T47D (cell line): ENCODE measurements at places on chromosomes 12 and 14.

DNA sequence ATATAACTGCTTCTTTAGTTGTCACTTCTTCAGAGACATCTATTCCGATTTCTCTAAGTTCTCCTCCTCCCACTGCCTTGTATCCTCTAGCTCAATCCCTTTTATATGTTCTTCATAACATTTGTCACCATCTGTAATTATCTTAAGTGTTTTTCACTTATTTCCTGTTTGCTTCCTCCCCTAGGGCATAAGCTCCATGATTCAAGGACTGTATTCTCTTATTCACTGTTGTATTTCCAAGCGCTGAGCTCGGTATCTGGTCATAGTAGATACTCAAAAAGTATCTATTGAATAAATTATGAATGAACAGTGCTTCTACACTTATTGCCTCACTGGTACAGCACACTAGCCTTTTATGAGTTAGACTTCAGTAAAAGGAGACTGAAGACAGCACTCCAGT lies 109.0 kb upstream of the TMPO start:
- DNase-seq, result no peak

- no peak for DNase-seq
Observed at GRCh38 chr14:91964724-91965123, 17.2 kb upstream of the FBLN5 start.

DNA sequence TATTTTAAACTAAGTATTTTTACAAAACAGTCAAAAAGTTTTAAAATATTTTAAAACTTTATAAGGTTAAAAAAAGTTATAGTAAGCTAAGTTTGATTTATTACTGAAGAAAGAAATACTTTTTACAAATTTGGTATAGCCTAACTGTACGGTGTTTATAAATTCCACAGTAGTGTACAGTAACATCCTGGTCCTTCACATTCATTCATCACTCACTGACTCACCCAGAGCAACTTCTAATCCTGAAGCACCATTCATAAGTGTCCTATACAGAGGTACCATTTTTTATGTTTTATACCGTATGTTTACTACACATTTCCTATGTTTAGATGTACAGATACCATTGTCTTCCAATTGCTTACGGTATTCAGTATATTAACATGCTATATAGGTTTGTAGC lies 170.0 kb downstream of the KLHL28 start:
- no peak for DNase-seq

GRCh38 chr14:51603495-51603894 lies 48.2 kb upstream of the FRMD6 start:
- DNase-seq, result no peak

- no peak for DNase-seq
Observed at GRCh38 chr14:46057799-46058198, 593.8 kb downstream of the RPL10L start.

DNA sequence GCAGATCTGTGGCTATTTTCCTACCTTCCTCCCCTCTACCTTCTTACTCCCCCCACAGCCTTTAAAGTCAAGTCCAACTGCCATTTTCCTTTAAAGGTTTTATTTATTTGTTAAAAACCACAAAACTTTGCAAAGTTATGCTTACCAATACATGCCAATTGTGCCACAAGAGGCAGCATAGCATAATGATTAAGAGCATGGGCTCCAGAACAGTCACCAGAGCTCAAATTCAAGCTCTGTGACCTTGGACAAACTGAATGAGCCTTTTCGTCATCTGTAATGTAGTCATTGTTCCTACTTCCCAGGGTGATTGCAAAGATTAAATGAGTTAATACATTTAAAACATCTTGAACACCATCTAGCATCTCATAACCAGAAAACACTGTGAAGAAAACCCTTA lies 13.0 kb upstream of the FMNL3 start:
- DNase-seq, result no peak

GRCh38 chr14:30994681-30995620 lies 30.5 kb upstream of the AP4S1 start:
- no peak for DNase-seq

DNA sequence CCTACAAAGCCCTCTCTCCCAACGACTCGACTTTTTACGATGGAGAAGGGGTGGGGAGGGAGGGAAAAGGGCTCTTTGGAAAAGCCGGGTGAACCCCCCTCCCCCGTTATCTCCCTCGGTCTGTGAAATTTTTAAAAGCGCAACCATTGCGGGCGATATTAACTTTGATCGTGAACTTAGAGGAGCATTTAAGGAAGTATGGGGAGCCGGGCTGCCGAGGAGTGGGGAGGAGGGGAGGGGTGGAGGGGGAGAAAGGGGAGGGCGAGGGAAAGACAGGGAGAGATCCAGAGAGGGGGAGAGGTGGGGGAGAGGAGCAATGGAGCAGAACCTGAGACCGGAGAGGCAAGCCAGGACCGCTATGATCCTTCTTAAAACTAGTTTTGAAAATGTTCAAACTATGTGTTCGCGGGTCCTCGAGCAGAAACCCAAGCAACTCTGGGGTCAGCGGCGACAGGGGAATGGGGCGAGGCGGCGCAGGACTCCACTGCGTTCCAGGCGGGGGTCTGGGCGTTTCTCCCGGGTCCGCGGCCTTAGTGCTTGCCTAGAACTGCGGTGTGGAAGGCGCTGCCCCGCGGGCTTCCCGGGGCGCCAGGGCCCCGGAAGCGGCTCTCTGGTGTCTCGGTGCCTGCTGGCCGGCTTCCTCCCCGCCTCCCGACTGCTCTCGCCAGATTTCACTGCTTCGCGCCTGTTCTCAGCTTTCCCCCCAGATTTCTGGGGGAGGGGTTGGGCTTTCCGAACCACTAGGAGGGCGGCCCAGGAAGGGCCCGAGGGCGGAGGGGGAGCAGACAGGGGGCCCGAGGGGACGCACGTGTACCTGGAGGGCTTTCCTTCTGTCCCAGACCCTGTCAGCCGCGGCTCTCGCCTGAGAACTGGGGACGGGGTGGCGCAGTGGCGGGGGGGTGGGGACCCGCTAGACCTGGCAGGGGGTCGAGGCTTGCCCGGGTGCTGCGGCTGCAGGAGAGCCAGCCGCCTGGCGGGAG lies at the start of gene HOTAIR:
Gene HOTAIR (minus strand): TSS at position 871 of the 980 bp plus-strand sequence.
- no peak for DNase-seq

DNA sequence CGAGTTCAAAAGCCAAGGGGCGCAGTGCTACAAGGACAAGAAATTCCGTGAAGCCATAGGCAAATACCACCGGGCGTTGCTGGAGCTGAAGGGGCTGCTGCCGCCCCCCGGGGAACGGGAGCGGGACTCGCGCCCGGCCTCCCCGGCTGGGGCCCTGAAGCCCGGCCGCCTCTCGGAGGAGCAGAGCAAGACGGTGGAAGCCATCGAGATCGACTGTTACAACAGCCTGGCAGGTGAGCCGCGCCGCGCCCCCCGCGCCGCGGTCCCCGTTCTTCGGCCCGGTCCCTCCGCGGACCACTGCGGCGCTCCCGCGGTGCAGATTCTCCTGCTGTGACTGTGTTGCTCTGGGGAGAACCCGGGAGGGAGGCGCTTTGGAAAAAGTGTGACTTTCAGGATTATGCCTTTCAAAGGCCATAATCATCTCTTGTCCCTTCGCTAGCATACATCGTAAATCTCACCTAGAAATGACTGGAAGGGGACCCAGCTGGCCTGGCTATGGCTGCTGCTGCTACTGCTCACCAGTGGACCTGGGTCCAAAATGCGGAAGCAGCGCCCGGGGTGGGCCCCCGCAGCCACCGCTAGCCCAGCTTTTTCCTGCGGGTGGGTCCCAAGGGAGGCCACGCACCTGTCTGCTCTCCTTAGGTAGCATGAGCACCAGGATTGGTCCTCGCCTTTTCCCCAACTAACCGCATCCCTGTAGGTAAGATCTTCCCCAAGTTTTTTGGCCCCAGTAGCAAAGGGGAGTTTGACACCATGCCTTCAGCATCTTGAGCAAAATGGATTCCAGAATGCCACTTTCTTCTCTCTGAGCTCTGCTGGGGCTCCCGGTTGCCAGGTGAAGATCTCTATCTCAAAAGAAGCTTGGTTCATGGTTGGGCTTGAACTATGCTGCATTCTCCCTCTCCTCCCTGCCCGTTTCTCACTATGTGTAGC lies 853 bp downstream of the TTC9 start:
- DNase-seq, result peak; percentile 43

GRCh38 chr14:22026527-22026926 lies 352.9 kb upstream of the OR4E1 start:
- no peak for DNase-seq

DNA sequence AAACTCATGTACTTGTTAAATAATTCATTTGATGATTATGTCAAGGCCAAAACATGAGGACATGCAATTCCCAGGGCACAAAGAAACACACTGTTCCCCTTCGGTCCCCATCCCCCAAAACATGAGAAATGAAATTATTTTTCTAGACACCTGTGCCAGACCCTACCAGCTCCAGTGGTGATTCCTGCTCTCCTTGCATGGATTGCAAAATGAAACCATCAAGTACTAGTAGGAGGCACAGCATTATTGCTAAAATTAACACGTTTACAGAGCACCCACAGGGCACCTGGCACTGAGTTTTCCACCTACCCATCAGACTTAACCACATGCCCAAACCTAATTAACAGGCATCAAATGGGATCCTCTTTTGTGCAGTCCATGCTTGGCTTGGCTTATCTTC lies 76.6 kb downstream of the ZFC3H1 start:
- DNase-seq, result no peak

DNA sequence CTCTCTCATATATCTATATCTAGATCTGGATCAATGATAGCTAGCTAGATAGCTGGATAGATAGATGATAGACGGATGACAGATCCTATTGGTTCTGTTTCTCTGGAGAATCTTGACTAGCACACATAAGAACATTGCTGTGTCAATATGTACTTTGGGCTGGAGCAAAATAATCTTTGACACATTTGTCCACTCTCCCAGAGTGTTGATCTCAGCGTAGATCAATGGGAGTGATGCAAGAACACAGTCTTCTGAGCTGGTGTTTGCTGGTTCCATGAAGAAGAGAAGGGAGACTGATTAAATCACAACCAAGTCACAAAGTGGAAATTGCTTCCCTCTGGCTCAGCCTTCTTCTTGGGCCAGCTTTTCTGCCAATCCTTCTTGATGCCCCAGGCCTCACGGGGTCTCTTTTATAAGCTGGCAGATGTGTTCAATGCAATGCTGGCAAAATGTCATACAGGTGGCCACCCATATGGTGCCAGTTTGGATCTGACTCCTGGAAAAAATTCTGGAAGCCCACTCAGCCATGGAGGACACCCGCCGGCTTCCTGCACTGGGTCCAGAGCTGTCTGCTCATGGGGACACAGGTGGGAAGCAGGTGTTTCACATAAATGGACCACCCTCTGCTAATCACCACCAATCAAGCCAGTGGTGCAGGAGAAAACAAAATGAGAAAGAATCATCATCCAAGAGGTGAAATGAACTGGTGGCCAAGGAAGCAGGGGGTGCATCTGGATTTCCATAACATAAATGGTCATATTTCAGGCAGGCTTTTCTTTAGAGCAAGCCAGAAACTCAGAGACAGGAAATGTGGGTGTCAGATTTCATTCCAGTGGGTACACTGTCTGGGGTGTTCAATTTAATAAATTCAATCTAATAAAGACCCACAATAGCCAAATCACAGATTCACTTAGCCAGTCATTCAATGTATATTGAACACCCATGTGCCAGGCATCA lies 310.3 kb downstream of the DPF3 start:
- no peak for DNase-seq

- no peak for DNase-seq
Observed at GRCh38 chr14:71208702-71209357, 301.6 kb downstream of the PCNX1 start.

- DNase-seq, result no peak
Observed at GRCh38 chr12:2756756-2757155, 38.0 kb upstream of the FKBP4 start.

GRCh38 chr12:88273875-88274274 lies 131.8 kb downstream of the TMTC3 start:
- DNase-seq, result no peak

- DNase-seq, result no peak
Observed at GRCh38 chr14:74982661-74983060, 20.1 kb upstream of the EIF2B2 start.

GRCh38 chr12:24909667-24910066 lies 39.2 kb downstream of the BCAT1 start:
- no peak for DNase-seq

- no peak for DNase-seq
Observed at GRCh38 chr12:51393676-51394545, 2.7 kb upstream of the GALNT6 start.

- no peak for DNase-seq
Observed at GRCh38 chr14:103304706-103305105, 29.3 kb upstream of the EIF5 start.

DNA sequence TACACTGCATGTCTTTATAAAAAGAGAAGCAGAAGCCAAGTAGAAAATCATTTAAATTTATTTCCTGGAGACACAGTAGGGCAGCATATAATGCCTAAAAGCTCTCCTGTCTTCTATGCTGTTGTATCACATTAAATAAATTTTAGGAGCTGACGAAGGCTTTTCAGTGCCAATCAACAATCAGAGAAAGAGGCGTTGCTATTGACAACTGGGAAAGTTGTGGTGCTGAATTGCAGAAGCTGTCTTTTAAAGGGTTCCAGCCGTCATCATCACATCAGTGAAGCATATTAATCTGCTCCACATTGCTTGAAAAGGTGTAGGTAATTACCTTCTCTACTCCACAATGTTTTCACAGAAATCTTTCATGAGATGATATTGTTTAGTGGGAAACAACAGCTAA lies 103.9 kb downstream of the FSCB start:
- no peak for DNase-seq

- DNase-seq, result no peak
Observed at GRCh38 chr14:100575266-100575995, 11.8 kb downstream of the BEGAIN start.

GRCh38 chr14:104296388-104297312 lies 158.3 kb downstream of the KIF26A start:
- DNase-seq, result no peak

DNA sequence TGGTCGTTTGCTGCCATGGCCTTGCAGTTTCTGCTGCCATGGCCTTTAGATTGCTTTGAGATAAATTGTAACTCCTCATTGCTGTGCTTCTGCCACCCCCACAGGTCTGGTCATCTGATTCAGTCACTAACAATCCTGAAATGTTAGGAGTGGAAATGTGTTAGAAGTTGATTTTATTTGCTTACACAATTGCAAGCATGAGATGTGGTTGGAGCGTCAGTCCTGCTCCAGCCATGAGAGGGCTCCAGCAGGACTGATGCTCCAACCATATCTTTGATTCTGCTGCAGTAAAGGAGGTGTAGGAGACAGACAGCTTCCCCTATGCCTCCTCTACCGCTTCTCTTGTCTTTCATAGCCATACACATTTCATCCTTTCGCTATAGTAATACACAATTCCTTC lies 226.8 kb upstream of the RGS6 start:
- DNase-seq, result no peak

DNA sequence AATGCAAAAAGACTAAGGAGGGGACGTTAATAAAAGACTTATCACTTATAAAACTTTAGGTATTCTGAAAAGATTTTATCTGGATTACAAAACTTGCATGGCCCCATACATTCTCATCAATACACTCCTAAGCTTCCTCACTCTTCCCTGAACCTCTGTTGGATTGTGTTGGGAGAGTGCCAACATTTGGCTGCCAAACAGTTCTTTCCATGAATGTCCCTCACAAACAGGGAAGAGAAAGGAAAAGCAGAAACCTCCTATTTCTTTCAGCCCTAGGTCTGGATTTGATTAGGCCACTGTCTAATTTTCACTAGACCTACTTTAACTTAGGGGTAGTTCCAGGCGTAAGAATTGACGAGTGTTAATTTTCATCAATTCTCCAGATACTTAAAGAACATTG lies 11.7 kb downstream of the PTHLH start:
- DNase-seq, result no peak

- DNase-seq, result no peak
Observed at GRCh38 chr14:42001431-42001830, 394.8 kb downstream of the LRFN5 start.
